ENCODE measurements at places on chromosomes 4 and X. TPM values are rescaled to one million over a fixed set of nuclear protein-coding genes. Genes with fewer than 3 reads are reported as not detected.

The IL13RA2 gene
- 51.9 TPM for total RNA-seq

The F11 gene
- not detected for total RNA-seq

The TEX13D gene
- total RNA-seq: not detected

The HDAC6 gene
- 26.3 TPM for total RNA-seq

The TCP11X2 gene
- total RNA-seq: not detected

Measured in bronchial smooth muscle cell (primary cell).